ENCODE measurements at places on chromosomes 6 and 20.

GRCh38 chr6:1377526-1377925 lies 11.8 kb upstream of the FOXF2 start:
- DNase-seq: no peak

DNA sequence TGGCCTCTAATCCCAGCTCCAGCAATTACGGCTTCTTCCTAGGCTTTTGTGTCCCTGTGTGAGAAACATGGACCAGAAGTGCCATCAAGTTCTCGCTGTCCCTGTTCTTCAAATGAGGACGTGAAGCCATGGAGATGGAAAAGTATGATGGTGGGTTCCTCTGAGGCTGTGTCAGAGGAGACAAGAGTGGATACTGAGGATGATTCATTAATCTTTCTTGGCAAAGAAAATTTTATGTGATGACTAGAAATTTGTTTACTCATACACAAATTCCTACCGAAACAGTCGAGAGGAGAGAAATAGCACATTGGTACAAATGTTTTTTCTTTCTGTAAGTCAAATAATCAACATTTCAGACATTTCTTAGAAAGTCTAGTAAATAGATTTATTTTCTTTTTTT lies 35.0 kb upstream of the PNRC1 start:
- DNase-seq: no peak

GRCh38 chr20:982754-983153 lies 19.4 kb downstream of the RSPO4 start:
- DNase-seq: no peak

- DNase-seq: no peak
Observed at GRCh38 chr6:79277109-79277508, 42.6 kb upstream of the HMGN3 start.

- DNase-seq: no peak
Observed at GRCh38 chr20:51889466-51889865, 87.1 kb upstream of the SALL4 start.

GRCh38 chr6:111228094-111228493 lies 140.8 kb downstream of the SLC16A10 start:
- no peak for DNase-seq

DNA sequence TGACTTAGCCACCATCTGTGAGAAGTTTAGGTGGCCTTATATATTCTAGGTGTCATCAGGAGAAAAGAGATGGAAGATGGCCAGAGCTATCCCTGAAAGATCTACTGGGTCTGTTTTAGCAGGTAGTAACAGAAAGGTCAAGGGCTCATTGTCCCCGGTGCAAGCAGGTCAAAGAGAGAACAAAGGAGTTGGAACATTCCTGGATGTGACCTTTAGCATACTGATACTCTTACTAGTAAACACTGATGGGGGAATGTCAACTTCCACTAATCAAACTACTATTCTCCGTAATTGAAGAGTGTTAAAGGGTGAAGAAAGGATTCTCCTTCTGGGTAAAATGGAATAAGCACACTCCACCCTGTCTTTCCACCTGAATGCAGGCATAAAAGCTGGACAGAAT lies 4.0 kb upstream of the MCUR1 start:
- DNase-seq: no peak

GRCh38 chr6:98463038-98464000 lies 371.1 kb upstream of the POU3F2 start:
- DNase-seq: no peak

DNA sequence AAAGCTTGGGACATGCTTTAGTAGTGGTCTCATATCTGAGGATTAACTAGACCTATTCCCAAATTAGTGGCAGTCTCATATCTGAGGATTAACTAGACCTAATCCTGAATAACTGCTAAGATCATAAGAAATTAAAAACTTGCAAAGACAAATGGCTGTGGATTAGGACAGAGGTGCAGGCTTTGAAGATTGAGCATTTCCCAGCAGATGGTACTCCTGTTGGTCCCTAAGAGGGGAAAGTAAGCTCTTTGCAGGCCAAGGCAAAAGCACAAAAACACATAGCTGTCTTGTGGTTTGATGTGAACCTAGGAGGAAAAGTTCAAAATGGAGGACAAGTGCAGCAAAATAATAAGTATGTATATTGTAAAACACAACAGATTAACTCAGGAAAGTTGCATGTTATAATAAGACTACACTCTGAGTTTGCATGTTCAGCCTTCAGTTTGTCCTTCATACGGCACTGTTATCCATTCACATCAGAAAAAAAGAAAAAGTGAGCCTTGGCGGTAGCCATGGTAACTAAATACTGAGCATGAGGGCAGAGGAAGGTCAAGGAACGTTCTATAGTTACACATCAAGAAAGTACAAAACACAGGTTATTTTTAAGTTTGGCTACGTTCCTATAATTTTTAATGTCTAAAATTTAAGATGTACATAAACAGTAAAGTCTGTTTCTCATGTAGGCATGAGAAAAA lies 62.8 kb downstream of the FILIP1 start:
- DNase-seq: no peak

- no peak for DNase-seq
Observed at GRCh38 chr6:44432726-44433125, 45.2 kb downstream of the CDC5L start.
